ENCODE measurements at places on chromosomes 7 and 10.
A peak's percentile ranks its signal among the peaks of the same experiment; 100 is the strongest.

DNA sequence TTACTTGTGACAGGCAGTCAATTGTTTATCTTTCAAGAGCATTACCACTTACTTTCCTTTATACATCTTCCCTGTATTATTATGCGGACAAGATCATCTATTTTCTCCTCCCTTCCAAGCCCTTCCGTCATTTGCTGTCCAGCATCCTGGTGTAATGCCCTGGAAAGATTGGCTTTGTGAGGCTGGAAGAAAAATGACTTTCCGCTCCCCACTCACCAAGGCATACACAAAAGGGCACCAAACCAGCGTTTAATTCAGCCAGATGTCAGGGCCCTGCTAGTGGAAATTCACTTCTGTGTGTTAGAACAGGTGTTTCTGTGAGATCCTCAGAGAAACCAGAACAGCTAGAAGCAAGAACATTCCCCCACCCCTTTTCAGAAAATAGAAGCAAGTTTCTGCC lies 128.1 kb upstream of the NANOS1 start:
- DNase-seq: no peak

GRCh38 chr10:61319386-61320256 lies 133.6 kb downstream of the TMEM26 start:
- DNase-seq: no peak

- DNase-seq: no peak
Measured at GRCh38 chr10:128568990-128569945, 443.0 kb upstream of the MKI67 start.

DNA sequence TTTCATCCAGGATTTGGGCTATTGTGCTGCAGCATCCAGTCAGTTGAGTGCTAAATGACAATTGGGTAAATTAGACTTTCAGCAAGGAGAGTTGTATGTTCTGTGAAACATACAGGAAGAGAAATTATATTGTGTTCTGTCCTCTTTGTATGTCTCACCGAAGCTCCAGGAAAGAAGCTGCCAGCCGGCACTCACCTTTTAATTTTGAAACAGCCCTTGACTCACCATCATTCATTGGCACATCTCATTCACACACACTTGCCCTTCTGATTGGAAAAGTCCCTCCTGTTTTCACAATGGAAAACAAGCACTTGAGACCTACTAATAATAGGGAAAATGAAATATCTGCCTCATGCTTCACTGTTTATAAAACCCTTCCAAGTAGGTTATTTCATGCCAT lies 495.6 kb downstream of the RPS24 start:
- no peak for DNase-seq

GRCh38 chr10:103828587-103829197 lies 26.7 kb downstream of the SH3PXD2A start:
- no peak for DNase-seq

DNA sequence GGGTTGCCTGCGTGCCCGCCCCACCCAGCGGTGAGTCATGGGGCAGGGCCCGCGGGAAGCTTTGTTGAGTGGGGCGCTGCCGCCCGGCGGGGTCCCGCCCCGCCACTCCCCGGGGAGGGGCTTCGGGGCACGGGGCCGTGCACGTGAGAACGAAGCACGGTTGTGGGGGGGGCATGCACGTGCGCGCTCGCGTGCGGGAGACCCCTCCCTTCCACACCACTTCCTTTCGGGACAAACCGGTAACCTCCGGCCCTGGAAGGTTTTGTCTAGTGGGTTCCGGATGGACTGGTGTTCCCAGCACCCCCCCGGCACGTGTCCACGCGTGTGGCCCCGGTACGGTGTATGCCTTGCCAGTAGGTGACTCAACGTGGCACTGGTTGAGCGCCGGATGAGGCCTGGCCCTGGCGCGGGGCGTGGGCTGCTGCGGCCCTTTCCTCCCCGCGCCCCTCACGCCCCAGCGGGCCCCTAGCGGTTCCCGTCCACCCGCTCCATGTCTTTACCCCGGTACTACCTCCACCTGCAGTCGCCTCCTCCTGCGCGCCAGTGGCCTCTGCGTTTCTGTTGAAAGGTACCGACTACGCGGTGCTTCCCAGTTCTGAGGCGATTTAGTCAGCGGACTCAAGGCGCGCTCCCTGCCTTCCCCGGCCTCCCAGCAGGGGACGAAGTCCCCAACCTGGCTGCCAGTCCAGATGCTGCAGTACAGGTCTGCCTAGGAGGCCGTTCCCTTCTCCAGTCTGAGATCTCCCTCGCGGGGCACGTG lies 3.1 kb downstream of the ADIRF start:
- DNase-seq: no peak

GRCh38 chr10:43891241-43891640 lies 242.6 kb upstream of the ZNF32 start:
- DNase-seq: no peak

DNA sequence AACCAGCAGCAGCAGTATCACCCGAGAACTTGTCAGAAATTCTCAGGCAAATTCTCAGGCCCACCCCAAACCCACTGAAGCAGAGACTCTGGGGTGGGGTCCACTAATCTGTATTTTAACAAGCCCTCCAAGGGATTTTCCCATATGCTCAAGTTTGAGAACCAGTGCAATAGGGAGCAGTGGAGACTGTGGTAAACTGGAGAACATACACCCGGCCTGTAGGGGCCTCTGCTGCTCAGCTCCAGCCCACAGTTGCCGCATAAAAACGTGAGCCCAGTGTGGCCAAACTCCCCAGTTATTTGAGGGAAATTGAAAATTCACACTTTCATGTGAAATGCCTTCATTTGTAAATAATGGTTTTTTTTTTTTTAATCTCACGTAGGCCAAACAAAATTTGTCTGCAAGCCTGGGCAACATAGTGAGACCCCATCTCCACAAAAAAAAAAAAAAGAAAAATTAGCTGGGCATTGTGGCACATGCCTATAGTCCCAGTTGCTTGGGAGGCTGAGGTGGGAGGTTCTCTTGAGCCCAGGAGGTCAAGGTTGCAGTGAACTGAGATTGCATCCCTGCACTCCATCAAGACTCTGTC lies 97.6 kb upstream of the ZMIZ1 start:
- DNase-seq: no peak

DNA sequence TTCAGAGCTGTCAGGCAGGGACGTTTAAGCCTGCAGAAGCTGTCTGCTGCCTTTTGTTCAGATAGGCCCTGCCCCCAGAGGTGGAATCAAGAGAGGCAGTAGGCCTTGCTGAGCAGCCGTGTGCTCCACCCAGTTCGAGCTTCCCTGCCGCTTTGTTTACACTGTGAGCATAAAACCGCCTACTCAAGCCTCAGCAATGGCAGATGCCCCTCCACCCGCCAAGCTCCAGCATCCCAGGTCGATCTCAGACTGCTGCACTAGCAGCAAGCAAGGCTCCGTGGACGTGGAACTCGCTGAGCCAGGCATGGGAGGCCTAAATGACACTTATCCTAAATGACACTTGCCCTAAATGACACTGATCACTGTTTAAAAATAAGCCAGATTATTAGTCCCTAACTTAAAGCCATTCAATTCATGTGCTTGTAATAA lies 6.8 kb upstream of the ASB15 start:
- DNase-seq: no peak

DNA sequence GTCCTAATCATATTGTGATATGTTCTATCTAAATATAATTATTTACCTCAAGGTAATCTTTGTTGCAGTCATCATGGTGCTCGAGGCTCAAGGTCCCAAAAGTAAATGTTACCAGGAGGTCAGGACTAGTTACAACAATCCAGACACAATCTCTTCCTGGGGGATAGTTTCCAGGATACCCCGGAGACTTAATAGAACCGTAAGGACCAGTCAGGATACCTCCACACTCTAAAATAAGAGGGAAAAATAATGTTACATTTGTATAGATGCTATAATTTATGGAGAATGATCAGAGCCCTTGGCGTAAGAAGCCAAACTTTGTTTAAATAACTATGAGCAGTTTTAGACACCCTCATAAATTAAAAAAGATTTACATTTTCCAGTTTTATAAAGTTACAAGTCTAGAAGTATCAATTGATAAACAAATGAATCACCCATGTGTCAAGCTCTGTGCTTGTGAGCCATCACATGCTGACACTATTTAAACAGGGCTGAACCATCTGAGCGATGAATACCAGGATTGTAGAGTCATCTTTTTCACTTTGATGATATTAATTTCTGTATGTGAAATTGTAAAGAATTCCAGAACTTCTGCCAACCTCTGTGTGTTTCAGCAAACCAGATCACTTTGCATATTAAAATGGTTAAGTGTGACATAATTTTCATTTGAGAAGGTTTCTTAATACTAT lies 41.3 kb downstream of the CUBN start:
- no peak for DNase-seq

DNA sequence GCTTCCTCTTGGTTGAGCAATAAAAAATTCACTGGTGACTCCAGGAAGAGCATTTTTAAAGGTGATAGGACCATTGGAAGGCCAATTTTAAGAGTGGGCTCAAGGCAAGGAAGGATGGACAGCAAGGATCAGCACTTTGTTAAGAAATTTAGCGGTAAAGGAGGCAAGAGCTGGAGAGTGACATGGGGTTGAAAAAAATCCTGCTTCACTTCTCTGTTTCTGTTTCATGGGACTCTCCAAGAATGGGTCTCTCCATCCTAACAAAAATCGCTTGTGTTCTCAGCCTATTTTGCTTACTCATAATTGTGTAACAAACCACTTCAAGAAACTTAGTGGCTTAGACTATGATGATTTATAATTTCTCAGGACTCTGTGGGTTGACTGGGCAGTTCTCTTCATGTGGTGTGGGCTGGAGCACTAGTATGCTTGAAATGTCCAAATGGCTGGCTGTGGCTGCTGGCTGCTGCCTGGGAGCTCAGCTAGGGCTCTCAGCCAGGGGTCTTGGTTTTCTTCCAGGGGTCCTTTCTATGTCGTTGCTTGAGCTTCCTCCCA lies 59.8 kb upstream of the ZNRF2 start:
- peak; percentile 62 for DNase-seq

DNA sequence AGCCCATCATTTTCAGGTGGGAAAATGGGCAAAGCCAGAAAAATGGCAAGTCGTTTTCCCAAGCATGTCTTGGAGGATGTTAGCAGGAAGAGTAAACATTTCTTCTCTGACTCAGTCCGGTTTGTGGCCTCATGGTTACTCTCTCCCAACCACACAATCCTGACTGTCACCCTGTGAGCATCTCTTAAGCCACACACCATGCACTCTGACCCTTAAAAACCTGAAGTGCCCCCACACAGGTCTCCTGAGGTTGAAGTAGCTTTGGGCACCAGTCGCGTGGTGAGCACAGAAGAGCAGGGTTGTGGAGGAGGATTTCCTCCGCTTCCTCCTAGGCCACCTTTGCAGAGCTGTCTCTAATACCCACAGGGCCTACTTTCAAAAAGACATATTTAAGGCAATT lies 387.3 kb upstream of the NPVF start:
- DNase-seq: peak; percentile 85

DNA sequence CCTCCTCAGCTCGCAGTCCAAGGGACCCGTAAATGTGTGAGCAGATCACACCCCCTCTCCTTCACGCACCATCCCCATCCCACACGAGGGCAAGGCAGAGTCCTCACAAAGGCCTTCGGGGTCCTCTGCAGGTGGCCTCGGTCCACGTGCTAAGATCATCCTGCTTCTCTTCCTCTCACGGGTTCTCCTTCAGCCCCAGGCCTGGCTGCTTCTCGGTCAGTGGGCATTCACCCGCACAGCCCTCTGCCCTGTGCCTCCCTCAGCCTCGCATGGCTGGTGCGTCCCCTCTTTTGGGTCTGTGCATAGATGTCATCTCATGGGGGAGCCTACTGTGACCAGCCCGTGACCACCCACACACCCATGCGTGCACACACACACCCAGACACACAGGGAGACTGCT lies 17.3 kb upstream of the FOXL3 start:
- no peak for DNase-seq

- peak; percentile 15 for DNase-seq
Measured at GRCh38 chr10:102783568-102783967, 39.8 kb downstream of the WBP1L start.

DNA sequence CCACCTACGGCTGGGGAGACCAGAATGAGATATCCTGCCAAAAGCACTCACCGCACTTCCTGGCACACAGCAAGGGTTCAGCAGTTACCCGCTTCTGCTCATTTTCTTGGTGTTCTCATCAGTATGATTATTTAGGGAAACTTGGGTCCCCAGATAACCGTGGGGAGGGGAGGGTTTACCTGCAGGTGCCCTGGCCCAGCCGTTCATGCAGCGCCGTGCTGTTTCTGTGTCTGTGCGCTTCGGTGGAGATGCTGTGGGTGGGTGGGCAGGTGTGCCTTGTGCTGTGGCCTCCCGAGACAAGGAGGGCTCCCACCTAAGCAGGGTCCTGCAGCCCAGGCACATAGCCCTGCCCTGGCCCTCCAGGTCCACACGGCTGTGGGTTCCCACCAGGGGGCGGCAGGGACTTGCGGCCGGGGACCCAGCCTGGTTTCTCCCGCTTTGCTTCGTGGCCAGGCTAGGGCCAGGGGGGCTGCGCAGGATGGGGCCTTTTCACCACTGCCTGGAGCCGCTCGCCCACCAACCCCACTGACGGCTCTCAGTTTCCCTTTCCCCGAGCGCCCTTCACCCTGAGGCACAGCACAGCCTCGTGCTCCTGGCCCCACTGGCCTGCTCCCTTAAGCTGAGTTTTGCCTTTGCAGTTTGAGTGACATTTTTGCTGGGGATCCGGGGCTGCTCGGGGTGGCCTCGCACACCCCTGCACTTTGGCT lies 78.5 kb downstream of the LHPP start:
- DNase-seq: no peak

GRCh38 chr7:41122256-41122987 lies 580.5 kb downstream of the INHBA start:
- no peak for DNase-seq

DNA sequence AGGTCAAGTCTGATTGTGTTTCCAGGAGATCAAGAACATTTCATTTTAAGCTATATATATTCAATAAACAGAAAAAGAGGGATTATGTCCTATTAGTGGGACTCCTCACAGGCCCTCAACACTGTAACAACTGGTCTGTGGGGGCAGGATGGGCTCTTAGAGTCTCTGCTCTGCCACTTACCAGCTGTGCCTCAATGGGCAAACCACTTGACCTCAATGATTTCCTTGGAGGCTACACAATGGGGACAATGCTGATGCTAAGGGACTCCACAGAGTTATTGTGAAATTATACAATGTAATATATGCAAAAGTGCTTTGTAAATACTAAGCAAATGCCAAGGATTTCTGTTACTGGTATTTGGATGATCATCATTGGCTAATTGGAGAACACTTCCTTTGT lies 33.2 kb upstream of the MXI1 start:
- DNase-seq: no peak

DNA sequence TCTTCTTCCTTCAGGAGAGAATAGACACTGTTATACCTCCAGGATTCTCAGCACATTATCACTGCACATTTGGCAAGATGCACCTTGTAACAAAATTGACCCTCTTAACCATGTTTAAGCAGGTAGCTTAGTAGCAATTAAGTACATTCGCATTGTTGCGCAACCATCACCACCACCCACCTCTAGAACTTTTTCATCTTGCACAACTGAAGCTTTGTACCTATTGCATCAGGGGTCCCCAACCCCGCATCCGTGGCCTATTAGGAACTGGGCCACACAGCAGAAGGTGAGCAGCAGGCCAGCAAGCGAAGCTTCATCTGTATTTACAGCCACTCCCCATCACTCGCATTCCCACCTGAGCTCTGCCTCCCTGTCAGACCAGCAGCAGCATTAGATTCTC lies 29.9 kb upstream of the SMURF1 start:
- DNase-seq: no peak

DNA sequence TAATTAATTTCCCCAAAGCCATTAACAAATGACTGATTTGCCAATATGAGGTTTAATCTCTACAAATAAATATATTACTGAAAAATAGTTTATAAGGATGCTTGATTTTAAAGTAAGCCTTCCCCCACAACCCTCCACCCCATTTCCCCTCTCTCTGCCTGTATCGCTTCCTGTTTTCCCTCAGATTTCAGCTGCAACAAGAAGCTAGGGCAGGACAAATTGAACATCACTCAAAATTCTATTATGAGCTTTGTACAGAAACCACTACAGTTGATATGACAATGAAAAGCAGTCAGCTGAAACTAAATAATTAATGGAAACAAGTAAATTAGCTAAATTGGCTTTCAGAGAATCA lies 109.0 kb upstream of the SP4 start:
- DNase-seq: no peak

Data from GF-D8 (cell line).